Airway epithelial cell (primary cell): ENCODE measurements at places on chromosomes 2 and 18. TPM values are rescaled to one million over a fixed set of nuclear protein-coding genes. Genes with fewer than 3 reads are reported as not detected.

ALK gene
- total RNA-seq = not detected in 2 replicates

LYPD1 gene
- total RNA-seq = not detected in 2 replicates

ADCYAP1 gene
- total RNA-seq = not detected in 2 replicates

PNO1 gene
- 19.8 and 20.3 TPM in 2 replicates for total RNA-seq

SLC4A5 gene
- 0.14 TPM in 1 of 2 replicates, not detected in the other for total RNA-seq

GREB1L gene
- 1.5 and 1.7 TPM in 2 replicates for total RNA-seq

DSG4 gene
- total RNA-seq = 0.05 and 0.07 TPM in 2 replicates

ATG9A gene
- 38.8 and 51.2 TPM in 2 replicates for total RNA-seq

CAPN13 gene
- 0.21 and 0.88 TPM in 2 replicates for total RNA-seq

QPCT gene
- 2.5 and 2.9 TPM in 2 replicates for total RNA-seq

COL4A4 gene
- total RNA-seq = 0.05 and 0.07 TPM in 2 replicates

PPP1R1C gene
- total RNA-seq = 2.2 and 14.6 TPM in 2 replicates

CYP27C1 gene
- total RNA-seq = 1.1 and 1.7 TPM in 2 replicates

CAVIN2 gene
- 4.9 and 7.9 TPM in 2 replicates for total RNA-seq

BOLL gene
- total RNA-seq = not detected in 2 replicates

AMER3 gene
- not detected in 2 replicates for total RNA-seq
